ENCODE measurements at places on chromosomes 2 and 18. TPM values are rescaled to one million over a fixed set of nuclear protein-coding genes. Genes with fewer than 3 reads are reported as not detected.

EPAS1 gene
- 56.9 TPM for total RNA-seq

RESP18 gene
- not detected for total RNA-seq

MC4R gene
- under 0.01 TPM for total RNA-seq

DYSF gene
- total RNA-seq: 5.6 TPM

MSGN1 gene
- total RNA-seq: not detected

LRRTM4 gene
- not detected for total RNA-seq

XDH gene
- total RNA-seq: 0.38 TPM

COMMD1 gene
- total RNA-seq: 42.0 TPM

NR4A2 gene
- total RNA-seq: 0.85 TPM

REEP1 gene
- total RNA-seq: under 0.01 TPM

SPP2 gene
- not detected for total RNA-seq

PTPRN gene
- total RNA-seq: 12.7 TPM

PPP1R1C gene
- 0.77 TPM for total RNA-seq

FAM110C gene
- total RNA-seq: 1.4 TPM

All from regular cardiac myocyte (primary cell).